Non-pigmented ciliary epithelial cell (primary cell): ENCODE measurements at places on chromosomes 1 and 21.

DNA sequence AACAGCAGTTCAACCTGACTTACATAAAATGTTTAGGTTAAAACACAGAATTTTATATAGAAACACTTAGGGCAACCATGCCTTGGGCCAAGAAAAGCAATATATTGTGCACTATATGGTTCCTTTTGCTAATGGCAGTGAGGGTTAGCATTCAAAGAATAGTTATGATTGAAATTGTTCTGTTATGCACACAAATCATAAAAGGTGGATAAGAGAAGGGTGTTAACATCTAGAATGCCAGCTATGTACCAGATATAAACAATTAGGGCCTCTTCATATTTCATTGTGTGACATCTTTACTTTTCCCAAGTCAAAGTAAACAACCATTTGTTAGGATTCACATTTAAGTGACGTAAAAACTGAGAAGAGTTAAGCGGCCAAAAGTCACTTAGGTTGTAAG is 308.0 kb upstream of the B3GALT2 start:
- DNase-seq: no peak

GRCh38 chr1:56255516-56256152 is 323.7 kb downstream of the PLPP3 start:
- DNase-seq: no peak

- DNase-seq: peak; percentile 47
These were observed at the start of gene OLFML2B for GRCh38 chr1:162023547-162024501. Gene OLFML2B, minus strand, starts transcription at chr1:162023869. Its CDS starts 439 bp downstream, at chr1:162023430.

GRCh38 chr1:92960395-92961130 is 699 bp downstream of the DIPK1A start:
- no peak for DNase-seq

DNA sequence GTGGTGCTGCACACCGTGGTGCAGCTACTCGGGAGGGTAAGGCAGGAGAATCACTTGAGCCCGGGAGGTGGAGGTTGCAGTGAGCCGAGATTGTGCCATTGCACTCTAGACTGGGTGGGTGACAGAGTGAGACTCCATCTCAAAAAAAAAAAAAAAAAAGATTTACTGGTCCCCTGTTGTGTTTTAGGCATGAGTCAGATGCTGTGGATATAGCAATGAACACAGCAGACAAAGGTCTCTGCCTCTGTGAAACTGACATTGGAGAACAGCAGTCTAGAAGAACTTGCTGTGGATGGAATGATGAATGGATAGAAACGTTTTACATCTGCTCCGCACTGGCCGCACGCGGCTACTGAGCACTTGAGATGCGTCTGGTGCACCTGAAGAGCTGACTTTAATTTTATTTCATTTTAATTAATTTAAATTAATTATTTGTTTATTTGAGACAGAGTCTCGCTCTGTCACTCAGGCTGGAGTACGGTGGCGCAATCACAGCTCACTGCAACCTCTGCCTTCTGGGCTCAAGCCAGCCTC is 24.5 kb upstream of the EPHA2 start:
- DNase-seq: no peak
